ENCODE measurements at places on chromosomes 2 and 18. TPM values are rescaled to one million over a fixed set of nuclear protein-coding genes. Genes with fewer than 3 reads are reported as not detected.
A peak's percentile ranks its signal among the peaks of the same experiment; 100 is the strongest.

Gene FABP1
- total RNA-seq = 0.40 TPM

Gene ST3GAL5
- 149 TPM for total RNA-seq

Gene PAIP2B
- 10.4 TPM for total RNA-seq

Gene HRH4
- total RNA-seq = 0.54 TPM

Gene YPEL5
- total RNA-seq = 154 TPM

Gene TFPI
- total RNA-seq = 253 TPM

Gene ADAM23
- 1.6 TPM for total RNA-seq

Gene AQP12A
- total RNA-seq = not detected

Gene MAPRE3
- 10.2 TPM for total RNA-seq

Gene MAP4K3
- total RNA-seq = 38.6 TPM

Gene COL3A1
- 2,500 TPM for total RNA-seq

GRCh38 chr2:1690056-1690775, 54.1 kb downstream of the PXDN start:
- H3K4me3 ChIP-seq = no peak overlapping the region
- no peak for DNase-seq
- H3K27ac ChIP-seq = no peak overlapping the region
- peaks cover 5% of the 10 kb centered on the region for H3K4me1 ChIP-seq
- peaks cover 60% of the 10 kb centered on the region for H3K36me3 ChIP-seq
- H3K27me3 ChIP-seq = no peaks in the 10 kb centered on the region

DNA sequence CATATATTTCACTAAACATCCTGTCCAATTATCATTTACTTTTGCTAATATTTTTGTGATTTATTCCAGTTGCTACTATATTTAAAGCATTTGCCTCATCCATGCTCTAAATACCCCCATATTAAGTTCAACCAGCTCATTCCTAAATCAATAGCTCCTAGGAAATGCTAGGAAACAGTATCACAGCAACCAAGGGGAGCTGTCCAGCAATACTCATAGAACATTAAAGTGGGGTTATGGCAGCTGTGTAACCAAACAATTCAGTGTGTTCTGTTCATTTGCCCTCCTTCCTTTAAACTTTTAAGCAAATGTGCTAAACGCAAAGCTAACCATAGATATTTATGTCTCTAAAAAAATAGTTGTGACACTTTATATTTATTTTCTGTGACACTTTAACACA, 41.1 kb downstream of the ACVR1C start:
- H3K4me3 ChIP-seq = no peak overlapping the region
- no peaks in the 10 kb centered on the region for H3K27me3 ChIP-seq
- no peaks in the 10 kb centered on the region for H3K36me3 ChIP-seq
- peak; percentile 29 for DNase-seq
- no peaks in the 10 kb centered on the region for H3K4me1 ChIP-seq

DNA sequence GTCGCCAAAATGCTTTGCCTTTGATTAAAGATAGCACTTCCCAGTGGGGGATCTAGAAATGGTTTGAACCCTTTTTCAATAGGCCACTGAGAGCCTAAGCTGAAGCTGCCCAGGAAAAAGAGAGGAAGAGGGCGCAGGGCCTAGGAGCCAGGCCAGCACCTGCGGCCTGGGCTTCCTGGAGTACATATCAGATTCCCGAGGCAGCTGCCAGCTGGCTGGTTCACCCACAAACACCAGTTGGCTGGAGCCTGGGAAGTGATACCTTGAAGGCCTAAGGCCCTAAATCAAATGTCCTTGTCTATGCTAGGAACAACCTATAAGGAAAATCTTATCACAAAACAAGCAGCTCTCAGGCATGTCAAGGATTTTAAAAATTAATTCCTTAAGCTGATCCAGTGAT, 37.1 kb downstream of the ANKRD44 start:
- no peak for DNase-seq
- no peaks in the 10 kb centered on the region for H3K36me3 ChIP-seq
- no peaks in the 10 kb centered on the region for H3K27me3 ChIP-seq
- peaks cover 11% of the 10 kb centered on the region for H3K4me1 ChIP-seq
- no peak overlapping the region for H3K27ac ChIP-seq

DNA sequence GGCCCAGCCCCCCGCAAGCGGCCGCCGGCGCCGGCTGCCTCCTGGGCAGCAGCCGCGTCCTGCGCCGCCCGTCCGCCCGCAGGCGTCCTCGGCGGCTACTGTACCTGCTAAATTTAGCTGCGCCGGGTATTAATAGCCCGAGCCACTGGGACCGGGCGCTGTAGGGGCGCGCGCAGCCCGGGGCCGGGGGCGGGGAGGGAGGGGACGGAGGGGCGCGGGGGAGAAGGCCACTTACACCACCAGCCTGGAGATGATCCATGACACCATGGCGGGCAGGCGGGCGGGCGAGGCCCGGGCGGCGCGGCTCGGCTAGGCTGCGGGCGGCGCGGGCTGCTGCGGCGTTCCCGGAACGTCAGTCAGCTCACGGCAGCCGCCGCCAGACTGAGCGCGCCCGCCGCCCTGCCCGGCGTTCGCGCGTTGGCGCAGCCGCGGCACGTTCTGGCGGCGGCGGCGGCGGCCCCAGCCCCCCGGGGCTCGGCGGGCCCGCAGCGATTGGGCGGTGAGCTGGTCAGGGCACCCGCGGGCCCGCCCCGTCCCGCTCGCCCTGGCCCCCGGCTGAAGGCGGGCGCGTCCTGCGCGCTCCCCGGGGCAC, at the start of gene REEP1:
Gene REEP1, minus strand, starts transcription at position 383 of the 592 bp plus-strand sequence. Its CDS starts 116 bp downstream, at position 267.
- no peaks in the 10 kb centered on the region for H3K36me3 ChIP-seq
- H3K27me3 ChIP-seq = peaks cover 51% of the 10 kb centered on the region
- DNase-seq = peak; percentile 48
- H3K4me1 ChIP-seq = peaks cover 16% of the 10 kb centered on the region

- no peaks in the 10 kb centered on the region for H3K27me3 ChIP-seq
- H3K27ac ChIP-seq = no peak overlapping the region
- no peak for DNase-seq
- H3K4me1 ChIP-seq = no peaks in the 10 kb centered on the region
- H3K4me3 ChIP-seq = no peak overlapping the region
Observed at GRCh38 chr18:39796393-39796792, 2158.6 kb upstream of the PIK3C3 start.

GRCh38 chr18:48154828-48155227, 224.4 kb upstream of the SMAD2 start:
- no peak overlapping the region for H3K4me3 ChIP-seq
- H3K27me3 ChIP-seq = no peaks in the 10 kb centered on the region
- no peaks in the 10 kb centered on the region for H3K36me3 ChIP-seq
- no peaks in the 10 kb centered on the region for H3K4me1 ChIP-seq
- DNase-seq = no peak

- DNase-seq = no peak
- no peaks in the 10 kb centered on the region for H3K4me1 ChIP-seq
- H3K27ac ChIP-seq = no peak overlapping the region
- no peaks in the 10 kb centered on the region for H3K27me3 ChIP-seq
- no peak overlapping the region for H3K4me3 ChIP-seq
Observed at GRCh38 chr18:13454363-13455150, 236.0 kb downstream of the LDLRAD4 start.

- no peak overlapping the region for H3K4me3 ChIP-seq
- DNase-seq = no peak
- H3K36me3 ChIP-seq = peaks cover 39% of the 10 kb centered on the region
- no peaks in the 10 kb centered on the region for H3K27me3 ChIP-seq
Observed at GRCh38 chr2:96594282-96594681, 43.8 kb downstream of the KANSL3 start.

- peak overlapping the region; percentile 72 for H3K27ac ChIP-seq
- no peaks in the 10 kb centered on the region for H3K27me3 ChIP-seq
- H3K36me3 ChIP-seq = no peaks in the 10 kb centered on the region
- H3K4me1 ChIP-seq = peaks cover 7% of the 10 kb centered on the region
- no peak overlapping the region for H3K4me3 ChIP-seq
Observed at GRCh38 chr2:29130295-29130694, 15.1 kb downstream of the CLIP4 start.

DNA sequence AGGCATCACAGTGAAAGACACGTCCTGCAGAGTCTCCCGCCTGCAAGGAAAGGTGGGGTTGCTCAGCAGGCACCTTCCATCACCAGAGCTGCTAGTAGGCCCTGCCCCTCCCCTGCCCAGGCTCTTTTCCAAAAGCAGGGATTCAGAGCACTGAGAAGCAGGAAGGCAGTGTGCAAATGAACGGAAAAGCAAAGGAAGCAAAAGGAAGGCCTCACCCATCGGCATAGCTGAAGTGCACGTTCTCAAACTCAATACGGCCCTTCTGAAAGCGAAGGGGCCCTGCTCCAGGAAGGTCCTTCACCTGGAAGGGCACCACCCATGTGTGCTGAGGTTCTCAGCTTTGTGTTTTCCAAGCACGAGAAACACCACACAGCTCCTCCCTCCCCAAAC, 5.7 kb downstream of the ABCB6 start:
- H3K27me3 ChIP-seq = no peaks in the 10 kb centered on the region
- H3K4me3 ChIP-seq = no peak overlapping the region
- peaks cover 7% of the 10 kb centered on the region for H3K4me1 ChIP-seq
- peaks cover 35% of the 10 kb centered on the region for H3K36me3 ChIP-seq
- no peak for DNase-seq

DNA sequence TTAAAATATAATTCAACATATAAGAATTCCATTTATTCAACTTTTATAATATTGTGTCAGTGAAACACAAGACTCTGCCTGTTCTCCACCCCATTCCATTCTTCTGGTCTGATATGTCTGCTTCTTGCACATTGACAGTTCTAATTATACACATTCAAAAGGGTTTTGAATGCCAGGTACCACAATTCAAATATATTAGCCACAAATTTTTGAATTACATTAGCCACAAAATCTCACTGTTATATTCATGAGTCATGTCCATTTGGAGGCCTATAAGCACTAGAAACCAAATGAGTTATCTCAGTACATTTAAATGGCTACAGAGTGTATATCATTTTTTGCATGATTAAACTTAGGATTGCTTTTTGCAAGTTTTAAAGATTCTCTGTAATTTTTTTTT, 72.1 kb downstream of the CCDC150 start:
- H3K27me3 ChIP-seq = no peaks in the 10 kb centered on the region
- no peaks in the 10 kb centered on the region for H3K4me1 ChIP-seq
- no peaks in the 10 kb centered on the region for H3K36me3 ChIP-seq
- H3K4me3 ChIP-seq = no peak overlapping the region
- no peak overlapping the region for H3K27ac ChIP-seq
- no peak for DNase-seq

DNA sequence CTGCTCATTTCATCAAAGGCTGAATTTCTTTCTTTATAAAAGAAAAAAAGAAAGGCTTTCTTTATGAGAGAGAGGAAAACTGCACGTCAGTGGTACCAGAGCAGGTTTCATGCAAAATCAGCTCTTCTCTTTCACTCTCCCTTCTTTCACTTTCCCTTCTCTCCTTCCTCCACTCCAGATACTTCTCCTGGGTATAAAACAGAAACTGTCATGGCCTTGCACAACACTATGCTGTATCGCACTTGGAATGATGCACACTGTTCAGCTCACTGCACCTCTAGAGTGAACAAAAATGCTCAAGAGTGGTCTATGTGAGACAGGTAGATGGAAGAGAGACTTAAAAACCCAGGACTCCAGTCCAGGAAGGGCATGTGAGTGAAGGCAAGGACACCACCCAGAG, 73.8 kb downstream of the KLF7 start:
- DNase-seq = no peak
- peaks cover 61% of the 10 kb centered on the region for H3K4me1 ChIP-seq
- no peaks in the 10 kb centered on the region for H3K27me3 ChIP-seq
- H3K36me3 ChIP-seq = no peaks in the 10 kb centered on the region

Data from lung (tissue), 17 donors.